ENCODE measurements at places on chromosomes 3 and 15. TPM values are rescaled to one million over a fixed set of nuclear protein-coding genes. Genes with fewer than 3 reads are reported as not detected.

EOMES gene
- polyA plus RNA-seq, result not detected

- no peak for DNase-seq
Measured at GRCh38 chr3:127865941-127866340, 43.6 kb upstream of the MGLL start.

TEX55 gene
- 0.37 TPM for polyA plus RNA-seq

GFM1 gene
- polyA plus RNA-seq, result 23.4 TPM

Data from brain (organoid and tissue), 16 donors.